ENCODE measurements at places on chromosomes 6 and 20.

GRCh38 chr6:47974106-47974505, 136.9 kb downstream of the PTCHD4 start:
- no peak for DNase-seq

DNA sequence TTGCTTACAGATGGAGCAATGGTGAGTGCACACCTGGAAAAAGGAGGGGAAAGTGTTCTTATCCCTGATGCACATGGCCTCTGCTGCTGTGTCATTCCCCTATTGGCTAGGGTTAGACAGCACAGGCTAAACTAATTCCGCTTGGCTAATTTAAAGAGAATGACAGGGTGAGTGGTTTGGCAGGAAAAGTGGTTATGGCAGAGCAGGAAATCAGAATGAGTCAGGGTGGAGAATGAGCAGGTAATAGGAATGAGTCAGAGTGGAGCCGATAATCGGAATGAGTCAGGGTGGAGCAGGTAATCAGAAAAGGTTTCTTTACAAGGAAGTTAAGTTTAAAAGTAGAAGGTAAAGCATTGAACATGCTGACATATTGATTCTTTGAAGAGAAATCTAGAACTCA, 355.5 kb upstream of the HTR1E start:
- no peak for DNase-seq

GRCh38 chr6:26241033-26241895, 123.7 kb upstream of the BTN3A2 start:
- DNase-seq: no peak

- no peak for DNase-seq
These were observed 41.9 kb upstream of the CTNNBL1 start for GRCh38 chr20:37651932-37652331.

DNA sequence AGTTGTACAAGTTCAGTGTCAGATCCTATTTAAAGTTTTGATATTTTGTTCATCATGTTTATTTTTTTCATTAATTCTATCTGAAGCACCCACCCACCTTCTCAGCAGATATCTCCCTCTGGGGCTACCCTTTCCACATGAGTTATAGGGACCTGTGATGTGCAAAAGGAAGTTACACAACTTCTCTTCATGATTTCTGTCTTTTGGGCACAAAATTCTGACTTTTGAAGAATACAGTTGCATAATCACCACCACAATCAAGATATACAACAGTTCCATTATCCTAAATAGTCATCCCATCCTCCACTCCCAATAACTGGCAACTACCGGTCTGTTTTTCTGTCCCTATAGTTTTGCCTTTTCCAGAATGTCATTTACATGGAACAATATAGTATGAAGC, 13.8 kb upstream of the FUCA2 start:
- no peak for DNase-seq

GRCh38 chr6:124069230-124069950, 265.7 kb downstream of the NKAIN2 start:
- DNase-seq: no peak

GRCh38 chr20:3710011-3710466, 2.4 kb downstream of the SIGLEC1 start:
- DNase-seq: no peak

DNA sequence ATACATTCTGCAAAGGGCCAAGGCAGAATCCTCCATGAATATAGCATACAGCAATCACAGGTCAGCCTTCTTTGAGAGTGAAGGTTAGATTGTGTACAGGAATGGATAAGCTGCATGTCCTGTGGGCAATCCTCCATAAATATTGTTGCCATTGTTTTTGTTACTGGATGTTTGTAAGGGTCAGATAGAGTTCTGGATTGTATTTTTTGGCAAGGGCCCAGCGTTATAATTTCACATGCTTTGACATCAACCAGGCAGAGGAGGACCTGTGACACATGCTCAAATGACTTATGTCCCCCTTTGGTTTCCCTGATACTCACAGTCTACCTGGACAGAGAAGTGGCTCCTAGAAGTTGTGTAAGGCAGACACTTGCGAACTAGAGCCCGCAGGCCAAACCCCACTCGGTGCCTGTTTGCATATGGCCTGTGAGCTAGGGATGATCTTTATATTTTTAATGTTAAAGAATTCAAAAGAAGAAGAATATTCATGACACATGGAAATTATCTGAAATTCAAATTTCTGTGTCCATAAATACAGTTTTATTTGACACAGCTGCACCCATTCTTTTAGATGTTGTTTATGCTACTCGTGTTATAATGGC, 5.4 kb downstream of the LY86 start:
- DNase-seq: no peak

DNA sequence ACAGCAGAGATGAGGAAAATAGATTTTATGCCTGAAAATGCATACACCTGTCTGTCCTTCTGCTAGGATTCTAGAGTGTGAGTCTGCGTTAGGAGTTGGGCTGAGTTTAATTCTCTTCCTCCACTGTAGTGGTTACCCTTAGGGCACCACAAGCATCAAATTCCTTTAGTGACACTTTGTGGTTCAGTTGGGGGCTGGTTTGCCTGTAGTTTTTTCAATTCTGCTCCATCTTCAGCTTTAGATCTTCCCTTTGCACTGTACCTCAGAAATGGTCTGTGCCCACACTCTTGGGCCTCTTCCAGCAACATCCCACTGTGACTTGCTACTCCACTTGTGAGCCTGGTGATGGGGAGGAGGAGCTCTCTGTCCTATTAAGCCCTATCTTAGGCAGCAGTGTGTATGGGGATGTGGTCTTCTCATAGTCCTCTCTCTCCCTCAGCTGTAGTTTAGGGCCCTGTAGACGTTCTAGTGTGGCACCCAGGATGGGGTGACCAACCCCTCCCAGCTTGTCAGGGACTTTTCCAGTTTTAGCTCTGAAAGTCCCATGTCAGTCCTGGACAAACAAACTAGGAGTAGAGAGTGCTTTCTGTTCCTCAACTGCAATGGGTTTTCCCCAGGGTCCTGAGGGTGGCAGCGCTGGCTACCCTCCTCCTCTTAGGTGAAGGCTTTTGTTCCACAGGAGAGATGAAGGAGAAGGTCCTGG, 19.7 kb upstream of the OGFRL1 start:
- no peak for DNase-seq

- DNase-seq: peak; percentile 4
These were observed 2.2 kb downstream of the SNTA1 start for GRCh38 chr20:33441142-33441955.

GRCh38 chr6:147135211-147135681, 69.0 kb upstream of the STXBP5 start:
- no peak for DNase-seq

DNA sequence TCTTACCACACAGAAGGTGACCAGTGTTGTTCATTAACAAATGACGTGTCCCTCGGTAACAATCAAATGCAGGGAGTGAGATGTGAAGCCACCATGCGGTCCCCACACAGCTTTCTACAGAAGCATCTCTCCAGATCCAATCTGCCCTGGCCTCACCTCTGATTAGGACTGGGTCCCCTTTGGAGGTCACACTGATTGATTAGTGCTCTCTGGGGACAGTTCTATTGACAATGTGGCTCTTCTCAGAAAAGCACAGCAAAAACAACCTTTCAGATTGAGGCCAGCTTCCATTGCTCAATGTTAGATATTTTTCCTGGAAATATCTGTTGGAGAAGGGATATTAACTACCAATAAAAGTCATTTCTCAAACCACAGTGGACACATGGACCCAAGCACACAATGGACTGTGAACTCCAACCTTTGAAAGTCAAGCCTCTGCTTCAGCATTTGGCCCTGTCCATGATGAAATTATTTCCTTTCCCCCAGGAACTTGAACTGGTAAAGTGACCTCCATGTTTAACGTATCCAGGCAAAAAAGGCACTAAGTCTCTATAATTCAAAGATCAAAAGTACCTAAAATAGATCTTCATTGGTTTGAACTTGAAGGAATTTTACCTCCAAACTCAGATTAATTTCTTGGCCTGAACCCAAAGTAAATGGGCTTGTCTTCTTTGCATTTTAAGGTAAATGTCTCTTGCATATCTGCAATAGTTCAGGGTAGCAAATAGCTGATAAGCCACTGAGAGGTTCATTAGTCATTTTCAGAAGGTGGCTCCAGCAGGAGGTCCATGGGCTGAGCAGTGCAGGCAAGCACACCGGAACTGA, 118.5 kb downstream of the FOXA2 start:
- no peak for DNase-seq

GRCh38 chr6:117265410-117266256, at the start of gene VGLL2:
Gene VGLL2, plus strand, starts transcription at chr6:117265558. Its CDS starts 206 bp downstream, at chr6:117265764.
- DNase-seq: peak; percentile 4

DNA sequence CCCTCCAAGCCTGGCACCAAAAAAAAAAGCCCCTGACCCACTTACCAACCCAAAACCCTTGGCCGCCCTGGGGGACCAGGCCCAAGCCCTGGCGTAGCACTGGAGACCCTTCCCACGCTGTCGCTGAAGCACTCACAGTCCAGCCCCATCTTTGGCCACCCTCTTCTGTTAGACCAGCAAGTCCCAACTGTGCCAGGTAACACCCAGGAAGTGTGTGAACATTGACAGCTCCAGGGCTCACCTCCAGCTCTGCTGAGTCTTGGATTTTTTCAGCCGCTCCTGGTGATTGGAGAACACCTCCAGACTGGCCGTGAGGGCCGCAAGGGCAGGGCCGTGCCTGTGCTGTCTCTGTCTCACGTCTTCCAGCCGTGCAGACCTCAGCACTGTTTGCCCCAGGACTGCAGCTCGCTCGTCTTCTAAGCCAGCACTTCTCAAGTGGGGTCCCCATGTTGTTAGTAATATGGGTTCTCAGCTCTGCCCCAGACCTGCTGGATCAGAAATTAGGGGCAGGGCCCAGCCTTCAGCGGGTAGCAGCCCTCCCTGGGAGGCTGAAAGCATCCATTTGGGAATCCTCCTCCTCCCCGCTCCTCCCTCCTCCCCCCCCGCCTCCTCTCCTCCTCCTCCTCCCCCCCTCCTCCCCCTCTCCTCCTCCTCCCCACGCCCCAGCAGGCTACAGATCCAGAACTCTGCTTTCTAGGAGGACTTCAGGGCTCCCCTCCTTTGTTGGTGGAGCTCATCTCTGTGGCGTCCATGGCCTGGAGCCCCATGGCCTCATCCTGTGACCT, 18.1 kb downstream of the NPEPL1 start:
- DNase-seq: no peak

GRCh38 chr6:77678048-77678447, 25.2 kb downstream of the MEI4 start:
- DNase-seq: no peak

GRCh38 chr6:166595061-166595780, 8.7 kb upstream of the RAMACL start:
- DNase-seq: no peak

- no peak for DNase-seq
These were observed 26.7 kb downstream of the PKIG start for GRCh38 chr20:44609006-44609515.

DNA sequence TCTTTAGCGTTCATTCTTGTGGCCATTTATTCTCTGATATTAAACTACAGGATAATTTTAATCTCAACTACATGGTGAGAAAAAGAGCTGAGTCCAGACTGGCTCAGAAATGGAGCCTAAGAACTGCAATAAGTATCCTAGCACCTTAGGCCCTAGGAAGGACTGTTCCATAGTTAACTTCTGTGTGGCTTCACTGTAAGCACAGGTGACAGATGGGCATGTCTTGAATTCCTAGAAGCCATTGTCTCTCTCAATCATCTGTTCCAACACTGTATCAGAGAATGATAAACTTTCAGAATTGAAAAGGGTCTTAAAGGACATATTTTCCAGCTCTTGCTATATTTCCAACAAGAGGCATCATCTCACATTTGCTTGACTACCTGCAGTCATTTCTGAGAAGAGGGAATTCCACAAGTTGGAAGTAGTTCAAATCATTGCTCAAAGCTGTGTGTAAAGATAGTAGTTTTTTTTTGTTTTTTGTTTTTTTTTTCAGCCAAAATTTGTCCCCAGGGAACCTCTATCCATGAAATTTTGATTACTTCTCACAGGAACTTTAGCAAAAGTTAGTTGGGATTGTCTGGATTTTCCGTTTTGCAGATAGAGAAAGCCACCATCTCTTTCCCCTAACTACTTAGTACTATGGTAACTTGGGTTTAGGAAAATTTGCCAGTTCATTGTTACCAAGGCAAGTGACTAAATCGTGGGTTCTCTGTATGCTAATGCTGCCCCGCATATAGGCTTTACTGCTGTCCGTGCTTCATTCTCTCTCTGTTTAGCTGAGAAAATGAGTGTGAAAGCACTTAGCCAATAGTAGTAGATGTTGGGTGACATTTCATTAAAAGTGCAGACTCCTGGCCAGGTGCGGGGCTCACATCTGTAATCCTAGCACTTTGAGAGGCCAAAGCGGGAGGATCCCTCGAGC, 47.2 kb downstream of the KCNS1 start:
- no peak for DNase-seq

DNA sequence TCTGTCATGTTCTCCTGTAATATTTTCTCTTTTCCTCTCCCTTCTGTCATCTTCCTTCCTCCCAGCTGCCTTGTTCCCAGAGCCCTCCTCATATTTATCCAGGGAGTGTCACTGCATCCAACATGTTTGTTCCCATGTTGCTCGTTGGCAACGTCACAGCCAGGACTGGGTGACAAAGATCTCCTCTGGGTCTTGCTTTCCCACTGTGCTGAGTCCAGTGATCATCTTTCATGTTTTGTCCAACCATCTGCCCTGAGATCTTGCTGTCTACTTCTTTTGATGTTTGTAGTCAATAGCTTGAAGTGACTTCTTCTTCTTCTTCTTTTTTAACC, 26.6 kb downstream of the FARS2 start:
- DNase-seq: no peak

DNA sequence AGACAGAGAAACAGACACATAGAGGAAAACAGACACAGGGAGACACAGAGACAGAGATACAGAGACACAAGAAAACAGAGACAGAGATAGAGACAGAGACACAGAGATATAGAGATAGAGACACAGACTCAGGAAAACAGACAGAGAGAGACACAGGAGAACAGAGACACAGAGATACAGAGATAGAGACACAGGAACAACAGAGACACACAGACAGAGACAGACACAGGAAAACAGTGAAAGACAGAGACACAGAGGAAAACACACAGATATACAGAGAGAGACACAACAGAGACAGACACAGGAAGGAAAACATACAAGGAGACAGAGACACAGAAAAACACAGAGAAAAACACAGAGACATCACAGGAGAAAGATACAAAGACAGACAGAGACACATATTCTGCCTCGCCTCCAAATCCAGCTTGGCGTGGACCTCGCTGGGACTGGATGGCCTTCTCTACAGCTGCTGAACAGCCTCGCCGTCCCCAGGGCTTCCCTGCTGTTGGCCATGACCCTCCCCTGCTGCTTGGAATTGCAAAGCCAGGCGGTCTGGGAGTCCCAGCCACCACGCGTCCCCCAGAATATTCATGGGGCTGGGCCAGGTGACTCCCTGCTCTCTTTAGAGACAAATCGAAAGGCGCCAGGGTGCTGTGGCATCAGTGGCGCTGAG, 36.8 kb downstream of the NTSR1 start:
- no peak for DNase-seq

- DNase-seq: peak; percentile 10
These were observed 98.9 kb upstream of the ZNF217 start for GRCh38 chr20:53692465-53693067.

GRCh38 chr20:58125726-58126125, 102.7 kb downstream of the ANKRD60 start:
- no peak for DNase-seq

DNA sequence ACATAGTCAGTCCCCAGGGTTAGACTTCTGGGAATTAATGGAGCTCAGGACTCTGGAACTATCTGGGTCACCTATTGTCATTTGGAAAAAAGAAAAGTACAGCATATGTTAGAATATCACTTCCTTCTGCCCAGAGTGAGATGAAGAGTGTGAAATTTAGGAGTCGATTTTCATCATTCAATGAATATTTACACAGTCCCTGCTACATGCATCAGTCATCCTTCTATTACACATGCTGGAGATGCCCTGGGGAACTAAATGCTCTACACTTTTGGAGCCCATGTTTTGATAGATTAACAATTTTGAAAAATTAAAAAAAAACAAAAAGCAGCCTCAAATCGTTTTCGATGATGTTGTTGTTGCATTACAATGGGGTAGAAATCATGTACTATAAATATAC, 315.4 kb downstream of the ALDH8A1 start:
- no peak for DNase-seq

Measured in midbrain (tissue), 1 donor.